Ureter (tissue), 1 donor: ENCODE measurements at places on chromosomes 4 and X.
A peak's percentile ranks its signal among the peaks of the same experiment; 100 is the strongest.

GRCh38 chr4:113316879-113317278, 267.4 kb downstream of the ANK2 start:
- DNase-seq = no peak

- DNase-seq = no peak
Observed at GRCh38 chr4:176099314-176099713, 33.7 kb downstream of the WDR17 start.

GRCh38 chrX:31272472-31272775, 200.6 kb upstream of the FTHL17 start:
- no peak for DNase-seq

- DNase-seq = no peak
Observed at GRCh38 chr4:125388613-125389012, 73.9 kb downstream of the FAT4 start.

- DNase-seq = no peak
Observed at GRCh38 chr4:7381221-7381889, 53.4 kb downstream of the PSAPL1 start.

DNA sequence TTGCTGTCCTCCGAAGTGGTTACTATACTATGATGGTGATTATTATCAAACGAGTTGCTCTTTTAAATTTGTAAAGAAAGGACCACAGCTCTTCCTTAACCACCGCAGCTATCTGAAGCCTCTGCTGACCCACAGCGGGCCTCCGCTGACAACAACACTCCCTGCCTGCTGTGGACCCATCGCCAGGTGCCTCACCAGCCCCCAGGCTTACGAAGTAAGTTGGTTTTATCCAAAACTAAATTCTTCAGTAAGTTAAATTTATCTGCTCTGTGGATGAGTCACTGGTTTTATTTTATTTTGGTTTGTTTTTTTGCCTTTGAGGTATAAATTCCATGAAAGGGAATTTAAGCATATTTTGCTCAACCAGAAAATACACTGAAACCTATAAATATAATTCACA, 54.7 kb downstream of the SLC9A6 start:
- DNase-seq = no peak

GRCh38 chrX:70754169-70754848, 154.2 kb downstream of the TEX11 start:
- no peak for DNase-seq

GRCh38 chr4:1261107-1261928, 12.4 kb upstream of the CTBP1 start:
- no peak for DNase-seq

GRCh38 chr4:53313510-53313909, 52.4 kb downstream of the SCFD2 start:
- DNase-seq = no peak

- DNase-seq = no peak
Observed at GRCh38 chrX:7190157-7190556, 42.2 kb upstream of the PUDP start.

DNA sequence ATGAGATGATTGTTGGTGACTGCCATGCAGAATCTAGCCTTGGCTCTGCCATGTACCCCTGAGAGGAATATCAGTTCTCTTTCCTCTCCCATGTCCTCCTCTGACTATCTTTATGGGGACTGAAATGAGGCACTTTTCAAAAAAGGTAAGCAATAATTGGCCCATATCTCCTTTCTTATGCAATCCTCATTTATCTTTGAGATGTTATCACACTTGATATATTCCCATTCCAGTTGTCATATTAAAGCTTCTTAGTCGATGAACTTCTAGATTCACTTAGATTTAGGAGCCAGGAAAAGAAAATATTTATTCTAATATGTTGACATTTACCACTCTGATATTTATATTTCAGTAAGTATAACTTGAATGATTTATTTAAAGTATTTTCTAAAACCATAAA, 55.3 kb upstream of the CXCL8 start:
- no peak for DNase-seq

- DNase-seq = no peak
Observed at GRCh38 chrX:77436682-77437081, 10.5 kb upstream of the FGF16 start.

DNA sequence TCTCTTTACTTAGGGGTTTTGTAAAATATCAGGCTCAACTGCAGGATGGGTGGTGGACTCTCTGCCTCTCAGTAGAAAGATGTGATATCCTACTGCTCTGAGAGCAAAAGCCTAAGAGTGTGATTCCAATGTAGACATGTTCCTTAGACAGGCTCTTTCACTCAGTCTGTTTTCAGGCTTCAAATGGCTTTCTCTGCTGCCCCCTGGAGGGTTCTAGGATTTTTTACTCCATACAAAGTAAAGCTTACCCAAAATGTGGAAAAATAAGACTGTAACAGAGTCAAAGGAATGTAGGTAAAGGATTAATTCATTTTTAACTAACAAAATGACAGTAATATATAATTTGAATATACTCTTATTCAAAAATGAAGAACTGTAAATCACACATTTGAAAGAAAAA, 32.1 kb downstream of the ZGRF1 start:
- peak; percentile 48 for DNase-seq

DNA sequence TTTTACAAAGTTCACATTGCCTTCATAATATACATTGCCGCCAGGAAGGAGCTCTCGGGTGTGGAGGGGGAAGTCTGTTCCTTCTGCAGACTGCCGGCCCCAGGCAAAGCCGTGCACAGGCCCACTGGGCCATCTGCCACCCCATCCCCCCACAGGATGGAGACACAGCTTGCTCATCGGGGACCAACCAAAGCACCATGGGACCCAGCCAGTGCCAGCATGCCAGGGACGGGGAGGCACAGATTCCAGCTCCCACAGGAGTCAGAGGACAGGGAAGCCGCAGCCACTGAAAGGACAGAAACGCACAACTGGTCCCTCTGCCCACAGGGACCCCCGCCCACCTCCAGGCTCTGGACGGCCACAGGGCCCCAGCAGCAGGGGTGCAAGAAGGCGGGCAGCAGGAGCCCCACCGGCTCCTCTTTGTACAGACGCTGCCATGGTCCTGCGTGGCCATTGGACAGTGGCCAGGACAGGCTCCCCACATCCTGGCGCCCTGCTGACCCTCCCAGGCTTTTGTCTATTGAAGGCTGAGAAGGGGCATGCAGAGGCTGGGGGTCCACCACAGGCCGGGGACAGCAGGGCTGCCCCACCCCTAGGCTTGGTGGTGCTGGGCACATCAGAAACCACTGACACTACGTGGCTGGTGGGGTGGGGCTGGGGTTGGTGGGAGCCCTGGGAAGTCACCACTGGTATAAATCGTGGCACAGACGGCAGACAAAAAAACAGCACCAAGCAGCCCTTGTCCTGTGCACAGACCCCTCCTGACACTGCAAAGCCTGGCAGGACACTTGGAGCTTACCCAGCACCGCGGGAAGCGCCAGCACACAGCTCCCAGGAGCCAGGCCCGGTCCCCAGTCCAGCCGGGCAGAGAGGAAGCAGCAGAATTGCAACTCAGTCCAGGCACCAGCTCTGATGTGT, 89.0 kb downstream of the FAM53A start:
- no peak for DNase-seq

DNA sequence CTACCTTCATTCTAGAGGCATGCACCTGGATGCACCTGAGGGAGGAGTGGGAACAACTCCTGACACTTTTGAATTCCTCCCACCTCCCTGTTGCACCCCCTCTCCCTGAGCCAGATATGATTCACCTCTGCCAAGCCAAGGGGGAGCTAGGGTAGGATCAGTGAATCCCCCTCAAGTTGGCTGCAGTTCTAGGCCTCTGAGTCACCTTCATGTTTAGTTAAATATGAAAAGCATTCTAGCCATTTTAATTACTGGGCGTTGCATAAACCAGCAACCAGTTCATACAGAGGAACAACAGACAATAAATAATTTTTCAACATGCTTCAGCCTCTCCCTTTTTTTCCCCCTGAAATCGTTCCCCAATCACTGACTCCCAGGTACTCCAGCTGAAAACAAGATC, 1440.2 kb downstream of the ADGRL3 start:
- no peak for DNase-seq

DNA sequence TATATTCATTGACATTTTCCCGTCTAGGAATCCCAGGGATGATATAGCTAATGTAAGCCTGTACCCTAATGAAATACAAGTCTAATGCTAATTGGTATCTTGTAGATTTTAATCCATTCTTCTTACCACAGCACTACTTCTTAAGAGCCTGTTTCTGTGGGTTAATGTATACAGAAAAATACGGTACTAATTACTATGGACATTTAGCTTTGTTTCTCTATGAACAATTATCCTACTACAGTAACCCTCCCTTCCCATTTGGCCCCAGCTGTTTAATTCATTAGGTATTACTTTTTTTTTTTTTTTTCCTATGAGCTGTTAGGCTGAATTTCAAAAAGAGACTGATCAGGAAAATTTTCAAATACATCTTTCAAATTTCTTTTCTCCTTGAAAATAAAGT, 245.1 kb upstream of the SLC7A11 start:
- DNase-seq = no peak

DNA sequence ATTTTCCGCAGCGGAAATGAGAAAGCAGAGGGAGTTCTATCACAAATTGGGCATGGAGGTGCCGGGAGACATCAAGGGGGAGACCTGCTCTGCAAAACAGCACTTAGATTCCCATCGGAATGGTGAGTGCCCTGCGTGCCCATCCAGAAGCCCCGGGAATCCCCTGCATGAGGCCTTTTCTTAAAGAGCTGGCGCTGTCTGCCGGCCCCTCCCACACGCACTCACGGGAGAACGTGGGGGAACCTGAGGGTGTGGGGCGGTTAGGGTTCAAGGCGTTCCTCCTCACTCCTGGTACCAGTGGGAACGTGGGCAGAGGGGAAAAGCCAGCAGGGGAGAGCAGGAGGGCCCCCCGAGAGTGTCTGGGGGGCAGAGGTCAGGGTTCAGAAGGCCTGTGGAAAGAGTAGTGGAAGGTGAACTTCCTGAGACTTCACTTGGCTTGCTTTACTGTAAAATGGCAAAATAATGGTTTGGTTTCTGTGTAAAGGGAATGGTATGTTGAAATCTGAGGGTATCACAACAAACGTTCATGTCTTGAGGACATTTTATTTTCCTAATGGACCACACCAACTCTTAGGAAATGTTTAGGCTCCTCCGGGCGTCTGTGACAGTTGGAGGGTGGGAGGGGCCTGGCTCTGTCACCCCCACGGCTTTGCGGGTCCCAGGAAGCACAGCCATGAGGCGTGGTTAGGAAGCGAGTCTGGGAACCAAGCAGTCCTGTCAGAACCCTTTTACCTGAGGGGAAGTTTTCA, 38.0 kb downstream of the PCGF3 start:
- no peak for DNase-seq

DNA sequence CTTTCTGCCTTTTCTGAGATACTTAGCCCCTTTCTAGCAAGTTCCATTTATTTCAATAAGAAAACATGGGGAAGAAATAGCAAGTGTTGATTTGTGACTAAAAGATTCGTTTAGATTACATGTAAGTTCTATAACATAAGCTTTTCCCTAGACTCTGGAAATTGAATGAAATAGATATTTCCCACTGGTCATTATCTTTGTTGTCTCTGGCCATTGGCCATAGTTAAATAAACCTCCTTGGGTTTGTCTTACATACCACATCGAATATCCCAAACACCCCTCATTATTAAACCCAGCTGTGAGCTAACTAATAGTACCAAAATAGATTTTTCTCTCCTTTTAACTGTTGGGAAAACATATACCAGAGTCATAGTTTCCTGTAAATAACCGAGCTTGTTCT, 534.8 kb downstream of the IQCM start:
- no peak for DNase-seq

GRCh38 chrX:150202641-150203247, 160.4 kb upstream of the MAMLD1 start:
- DNase-seq = no peak

DNA sequence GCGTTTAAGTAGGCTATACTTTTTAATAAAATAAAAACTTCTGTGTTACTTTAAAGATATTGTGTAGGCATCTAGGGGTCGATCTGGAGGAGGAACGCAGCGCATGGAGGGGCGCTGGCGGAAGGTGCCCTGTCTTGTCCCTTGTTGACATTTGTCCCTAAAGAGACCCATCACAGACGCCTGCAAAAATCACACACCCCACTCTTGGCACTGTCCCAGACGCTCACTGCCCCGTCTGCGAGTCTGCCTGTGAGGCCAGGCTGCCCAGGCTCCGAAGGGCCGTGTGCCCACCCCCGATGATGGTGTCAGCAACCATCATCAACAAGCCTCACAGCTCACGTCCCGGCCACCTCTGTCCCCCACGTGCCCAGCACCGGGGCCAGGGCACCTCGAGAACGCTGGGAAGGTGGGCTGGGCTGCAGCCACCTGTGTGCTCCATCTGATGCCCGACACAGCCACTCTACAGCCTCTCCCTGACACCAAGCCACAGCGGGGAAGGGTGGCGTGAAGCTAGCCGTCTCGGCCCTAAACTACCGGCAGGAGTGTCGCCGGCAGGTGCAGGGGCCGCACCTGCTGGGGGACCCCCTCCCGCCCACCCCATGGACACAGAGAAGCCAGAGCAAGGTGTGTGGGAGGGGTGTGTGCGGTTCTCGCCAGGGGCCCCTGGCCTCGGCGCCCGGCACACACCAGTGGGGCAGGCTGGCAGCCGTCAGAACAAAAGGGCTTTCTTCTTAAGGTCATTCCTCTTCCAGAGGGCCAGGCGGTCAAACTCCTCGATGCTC, 26.8 kb upstream of the AFAP1 start:
- DNase-seq = no peak

- DNase-seq = no peak
Observed at GRCh38 chr4:138751309-138751708, 264.3 kb upstream of the NOCT start.

- no peak for DNase-seq
Observed at GRCh38 chr4:165325732-165326512, 1.5 kb upstream of the MSMO1 start.

- DNase-seq = no peak
Observed at GRCh38 chr4:1728061-1728980, 7.0 kb downstream of the TACC3 start.

DNA sequence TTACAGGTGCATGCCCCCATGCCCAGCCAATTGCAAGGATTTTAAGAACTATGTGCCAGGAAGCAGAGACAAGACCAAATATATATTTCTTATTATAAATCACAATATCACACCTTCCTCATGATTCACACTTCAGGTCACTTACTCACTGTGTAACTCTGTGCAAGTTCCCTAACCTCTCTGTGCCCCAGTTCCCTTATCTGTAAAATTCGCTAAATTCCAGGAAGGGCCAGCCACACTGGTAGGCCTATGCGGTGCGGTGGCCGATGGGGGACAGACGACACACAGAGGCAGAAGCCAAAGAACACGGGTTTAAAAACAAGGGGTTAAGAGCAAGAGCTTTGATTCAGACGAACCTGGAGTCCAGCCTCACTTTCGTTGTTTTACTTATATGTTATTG, 2.8 kb downstream of the TRIM2 start:
- no peak for DNase-seq

DNA sequence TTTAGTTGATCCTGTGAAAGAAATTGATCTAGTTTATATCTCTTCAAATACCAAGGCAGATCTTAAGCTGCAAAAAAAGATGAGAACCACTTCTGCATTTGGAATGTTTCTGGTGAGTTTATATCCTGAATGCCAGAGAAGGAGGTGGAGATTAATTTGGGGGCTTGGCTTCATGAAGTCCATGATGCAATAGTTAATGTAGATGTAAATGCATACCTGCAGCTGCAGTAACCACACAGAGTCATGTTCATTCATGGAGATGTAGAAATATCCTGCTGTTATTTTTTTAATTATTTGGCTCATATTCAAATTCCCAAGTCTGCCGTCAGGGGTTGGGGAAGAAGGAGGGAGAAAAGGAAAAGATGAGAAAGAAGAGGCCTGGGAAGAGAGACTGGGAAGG, at the start of gene SULT1E1:
TSS of gene SULT1E1 (minus strand) at position 94 of the 400 bp plus-strand sequence. CDS start 2,501 bp downstream, outside the sequence.
- no peak for DNase-seq
